Activated CD4-positive, alpha-beta T cell treated with anti-CD3 and anti-CD28 coated beads, Interleukin-2, Interleukin-6, amounts not matched to agents 100 ng/mL and 50 ng/mL, durations not matched to agents 16 hours and 8 hours (primary cell): ENCODE measurements at places on chromosomes 5 and 9.

DNA sequence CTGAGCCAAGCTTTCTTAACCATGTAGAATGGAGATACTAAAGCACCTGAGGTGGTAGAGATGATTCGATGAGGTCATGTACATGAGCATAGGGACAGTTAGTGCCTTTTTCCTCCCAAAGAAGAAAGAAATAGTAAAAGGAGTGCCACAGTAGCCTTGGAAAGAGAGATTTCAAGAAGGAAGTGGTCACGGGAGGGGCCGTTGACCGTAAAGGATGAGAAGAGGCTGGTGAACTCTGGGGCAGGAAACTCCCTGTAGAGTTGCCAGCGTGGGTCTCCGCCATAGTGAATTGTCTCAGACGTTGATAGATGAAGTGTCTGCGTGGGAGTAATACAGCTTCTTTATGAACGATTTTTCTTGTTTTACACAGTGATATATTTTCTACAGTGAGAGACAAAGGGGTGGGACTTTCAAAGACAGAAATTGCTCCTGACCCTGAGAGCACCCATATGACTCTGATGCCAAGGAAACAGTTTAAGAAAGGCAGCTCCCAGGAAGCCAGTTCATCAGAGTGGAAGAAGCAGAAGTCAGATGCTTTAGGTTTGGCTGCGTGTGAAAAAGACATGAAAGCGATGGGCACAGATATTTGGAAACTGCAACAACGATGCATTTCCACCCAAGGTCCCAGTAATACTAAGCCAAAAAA is 41.3 kb downstream of the UGCG start:
- DNase-seq: peak; percentile 51

GRCh38 chr9:107793541-107793940 is 304.0 kb upstream of the KLF4 start:
- DNase-seq: no peak

GRCh38 chr5:89246252-89246651 is 363.3 kb upstream of the MEF2C start:
- DNase-seq: no peak

DNA sequence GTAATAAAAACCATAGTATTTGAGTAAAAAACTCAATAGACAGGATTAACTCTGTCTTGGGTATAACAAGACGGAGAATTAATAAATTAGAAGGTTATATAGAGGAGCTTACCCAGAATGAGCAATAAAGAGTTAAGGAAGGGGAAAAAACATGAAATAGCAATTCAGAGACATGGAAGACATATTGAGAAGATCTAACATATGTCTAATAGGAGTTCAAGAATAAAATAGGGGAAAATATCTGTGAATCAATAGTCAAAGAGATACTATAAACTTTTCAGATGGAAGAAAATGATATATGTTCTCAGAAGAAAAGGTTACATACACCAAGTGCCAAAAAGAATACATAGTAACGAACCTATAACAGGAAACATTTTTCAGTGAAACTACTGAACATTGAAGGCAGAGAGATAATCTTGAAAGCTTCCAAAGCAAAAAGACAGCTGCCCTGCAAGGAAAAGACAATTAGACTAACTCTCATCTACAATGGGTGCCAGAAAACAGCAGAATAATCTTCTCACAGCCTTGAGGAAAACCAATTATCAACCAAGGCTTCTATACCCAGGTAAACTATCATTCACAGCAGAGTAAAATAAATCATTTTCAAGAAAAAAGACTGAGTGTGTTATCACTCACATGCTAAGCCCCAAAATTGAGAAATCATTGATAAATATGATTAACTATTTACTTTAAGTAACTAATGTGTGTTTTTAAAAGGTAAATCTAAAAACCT is 106.0 kb downstream of the ENC1 start:
- DNase-seq: no peak

DNA sequence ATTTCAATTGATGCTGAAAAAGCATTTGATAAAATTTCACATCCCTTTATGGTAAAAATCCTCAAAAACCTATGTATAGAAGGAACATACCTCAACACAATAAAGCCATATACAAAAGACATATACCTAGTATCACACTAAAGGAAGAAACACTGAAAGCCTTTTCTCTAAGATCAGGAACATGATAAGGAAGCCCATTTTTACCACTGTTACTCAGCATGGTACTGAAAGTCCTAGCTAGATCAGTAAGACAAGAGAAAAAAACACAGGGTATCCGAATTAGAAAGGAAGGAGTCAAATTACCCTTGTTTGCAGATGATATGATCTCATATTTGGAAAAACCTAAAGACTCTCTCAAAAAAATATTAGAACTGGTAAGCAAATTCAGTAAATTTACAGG is 350.2 kb upstream of the PDE4D start:
- DNase-seq: no peak

- peak; percentile 52 for DNase-seq
Measured at GRCh38 chr9:129822898-129823541, 916 bp downstream of the TOR1A start.

GRCh38 chr9:8850914-8851313 is 1051.3 kb upstream of the DMAC1 start:
- DNase-seq: no peak

- DNase-seq: no peak
Measured at GRCh38 chr5:80686757-80687156, 32.0 kb upstream of the DHFR start.

DNA sequence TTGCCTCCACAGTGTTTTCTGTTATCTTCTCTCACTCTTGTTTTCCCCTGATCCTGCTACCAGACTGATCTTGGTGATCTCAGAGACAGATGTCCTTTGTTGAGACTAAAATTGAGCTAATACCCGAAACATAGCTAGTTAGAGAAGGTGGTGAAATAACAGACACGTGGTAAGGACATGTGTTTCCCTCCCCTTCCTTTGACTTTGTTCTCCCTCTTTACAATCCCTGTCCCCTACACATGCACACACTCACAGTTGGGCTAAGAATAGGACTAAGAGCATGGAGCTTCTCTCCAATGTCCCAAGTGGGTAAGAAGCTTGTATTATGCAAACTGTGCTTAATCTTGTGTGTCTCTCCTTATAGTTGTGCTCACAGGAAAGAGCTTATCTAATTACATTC is 1603.0 kb upstream of the C9orf72 start:
- no peak for DNase-seq

GRCh38 chr5:14321936-14322335 is 178.8 kb downstream of the TRIO start:
- no peak for DNase-seq

- peak; percentile 74 for DNase-seq
Measured at GRCh38 chr5:173329491-173330337, 1.5 kb upstream of the STC2 start.

DNA sequence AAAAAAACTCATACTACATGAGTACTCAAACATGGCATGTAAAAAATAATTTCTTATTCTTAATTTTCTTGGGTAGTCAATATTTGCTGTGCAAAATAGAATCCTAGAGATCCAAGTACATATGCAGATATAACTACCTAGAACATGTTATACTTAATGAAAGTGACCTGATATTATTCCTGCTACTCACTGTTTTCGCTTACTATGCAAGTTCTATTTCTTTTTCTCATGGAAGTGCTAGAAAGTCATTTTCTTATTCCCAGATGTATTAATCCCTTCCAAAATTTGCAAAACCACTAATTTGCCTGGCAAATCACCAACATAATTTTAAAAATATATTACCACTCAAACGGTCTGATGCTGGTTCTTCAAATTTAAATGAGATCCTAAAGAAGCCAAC is 19.2 kb upstream of the PLAC8L1 start:
- DNase-seq: no peak

DNA sequence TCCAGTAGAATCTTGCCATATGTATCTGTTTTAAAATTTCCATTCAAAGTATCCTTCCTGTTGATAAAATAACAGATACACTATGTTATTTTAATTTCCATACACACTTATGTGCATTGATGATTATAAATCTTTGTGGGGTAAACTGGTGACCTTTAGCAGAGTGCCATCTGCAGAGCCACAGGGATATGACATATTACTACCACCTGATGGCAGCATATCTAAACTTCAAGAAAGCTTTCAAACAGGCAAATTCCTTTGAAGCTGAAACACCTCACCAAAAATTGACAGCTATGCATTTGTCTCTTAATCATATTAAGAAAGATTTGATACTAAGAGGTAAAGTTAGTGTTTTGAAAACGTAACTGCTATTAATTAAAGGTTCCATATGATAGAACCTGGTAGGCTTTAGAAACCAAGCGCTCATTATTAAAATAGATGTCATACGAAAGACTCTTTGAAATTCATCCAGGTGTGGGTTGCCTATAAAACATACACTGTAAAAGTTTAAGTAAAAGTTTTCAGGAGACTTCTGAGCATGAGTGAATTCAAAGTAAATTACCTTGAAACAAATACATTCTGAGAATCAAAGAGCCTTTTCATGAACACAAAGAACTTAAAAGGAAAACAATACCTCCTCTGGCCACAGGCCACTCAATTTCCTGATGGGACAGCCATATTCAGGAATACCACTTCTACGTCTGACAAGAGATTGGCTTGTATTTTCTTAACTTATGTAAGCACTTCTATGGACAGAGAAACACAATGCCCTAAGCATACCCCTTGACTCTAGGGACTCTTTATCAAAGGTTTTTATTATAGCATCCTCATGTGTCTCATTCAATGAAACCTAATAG is 93.3 kb downstream of the KIAA0825 start:
- DNase-seq: peak; percentile 63

- DNase-seq: no peak
Measured at GRCh38 chr5:147226512-147226911, 8.3 kb upstream of the STK32A start.

GRCh38 chr5:58018016-58018415 is 441.9 kb downstream of the PLK2 start:
- DNase-seq: no peak

DNA sequence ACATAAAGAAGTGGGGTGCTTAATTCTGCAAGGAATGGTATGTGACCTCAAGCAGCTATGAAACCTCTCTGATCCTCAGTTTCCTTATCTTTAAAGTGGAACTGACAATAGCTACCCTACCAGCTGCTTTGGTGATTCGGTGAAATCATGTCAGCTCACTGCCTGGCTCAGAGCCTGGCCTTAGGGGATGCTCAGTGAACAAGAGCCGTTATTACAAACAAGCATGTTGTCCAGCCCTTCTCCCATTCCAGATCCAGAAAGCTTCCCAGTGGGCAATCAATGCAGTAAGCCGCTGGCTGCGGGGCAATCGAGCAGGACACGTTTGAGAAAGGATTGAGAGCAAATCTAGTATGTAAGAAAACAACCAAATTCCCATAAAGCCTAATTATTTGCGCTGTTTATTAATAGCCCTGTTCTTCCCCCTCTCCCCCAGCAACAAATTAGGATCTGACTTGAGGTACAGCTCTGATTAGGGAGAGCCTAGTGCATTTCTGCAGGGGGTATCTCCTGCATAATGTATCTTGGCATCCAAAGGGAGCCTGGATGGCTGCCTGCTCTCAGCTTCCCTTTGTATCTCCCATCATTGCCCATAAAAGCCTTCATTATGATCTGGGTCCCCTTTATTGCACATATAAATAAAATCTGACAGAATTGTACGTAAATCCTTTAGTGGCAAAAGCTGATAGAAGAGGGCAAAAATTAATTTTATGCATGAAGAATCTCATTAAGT is 371.4 kb downstream of the TMEM232 start:
- no peak for DNase-seq

GRCh38 chr5:132376694-132377641 is 7.5 kb downstream of the SLC22A5 start:
- DNase-seq: no peak

GRCh38 chr9:3177146-3177761 is 333.4 kb upstream of the PUM3 start:
- DNase-seq: no peak

DNA sequence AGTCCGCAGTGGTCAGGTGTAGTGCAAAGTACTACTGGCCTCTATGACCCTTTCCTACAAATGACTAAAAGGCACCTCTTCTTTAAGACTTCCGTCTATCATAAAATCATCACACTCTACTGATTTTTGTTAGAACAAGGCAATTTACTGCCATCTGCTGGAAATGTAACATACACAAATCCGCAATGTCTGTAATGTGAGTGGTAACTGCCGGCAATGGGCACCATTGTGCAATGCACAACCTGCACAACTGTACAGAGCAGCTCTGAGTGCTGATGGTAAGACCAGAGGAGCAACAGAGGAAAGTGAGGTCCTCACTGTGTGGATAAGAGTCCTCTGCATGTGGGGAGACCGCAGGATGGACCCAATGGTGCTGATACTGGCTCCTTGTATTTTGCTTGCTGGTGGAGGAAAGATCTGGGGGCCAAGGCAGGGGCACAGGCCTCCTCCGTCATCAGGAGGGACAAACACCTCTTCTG is 103.7 kb downstream of the ATPSCKMT start:
- peak; percentile 7 for DNase-seq

GRCh38 chr5:107104040-107104995 is 566.4 kb downstream of the EFNA5 start:
- DNase-seq: no peak

- DNase-seq: no peak
Measured at GRCh38 chr5:122121479-122122465, 7.6 kb upstream of the ZNF474 start.

- no peak for DNase-seq
Measured at GRCh38 chr9:129454467-129455067, 166.3 kb downstream of the C9orf50 start.

DNA sequence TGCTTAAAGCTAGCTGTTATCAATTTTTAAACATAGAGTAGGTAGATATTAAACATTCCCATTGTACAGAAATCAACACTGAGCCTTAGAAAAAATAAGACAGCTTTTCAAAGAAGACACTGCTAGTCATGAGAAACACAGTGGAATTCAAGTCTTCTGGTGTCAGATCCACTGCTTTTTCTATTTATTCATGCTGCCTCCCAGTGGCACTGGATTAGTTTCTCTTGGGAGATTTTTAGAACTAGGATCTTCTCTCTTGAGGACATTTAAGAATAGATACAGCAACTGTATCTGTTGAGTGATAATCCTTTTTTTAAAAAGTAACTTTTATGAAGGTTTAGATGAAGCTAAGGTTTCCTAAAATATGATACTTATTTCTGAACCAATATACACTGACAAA is 1635.4 kb upstream of the C9orf72 start:
- no peak for DNase-seq

- DNase-seq: no peak
Measured at GRCh38 chr5:39015743-39016586, 58.2 kb downstream of the RICTOR start.

- DNase-seq: no peak
Measured at GRCh38 chr9:132647806-132648205, 22.0 kb downstream of the DDX31 start.

- DNase-seq: no peak
Measured at GRCh38 chr5:135149956-135150723, 116.1 kb upstream of the PITX1 start.

GRCh38 chr9:35907711-35908503 is 1.4 kb upstream of the SPAAR start:
- DNase-seq: peak; percentile 5

GRCh38 chr9:22073349-22073748 is 64.2 kb upstream of the CDKN2B start:
- DNase-seq: no peak
